ENCODE measurements at places on chromosomes 2 and 18.

DNA sequence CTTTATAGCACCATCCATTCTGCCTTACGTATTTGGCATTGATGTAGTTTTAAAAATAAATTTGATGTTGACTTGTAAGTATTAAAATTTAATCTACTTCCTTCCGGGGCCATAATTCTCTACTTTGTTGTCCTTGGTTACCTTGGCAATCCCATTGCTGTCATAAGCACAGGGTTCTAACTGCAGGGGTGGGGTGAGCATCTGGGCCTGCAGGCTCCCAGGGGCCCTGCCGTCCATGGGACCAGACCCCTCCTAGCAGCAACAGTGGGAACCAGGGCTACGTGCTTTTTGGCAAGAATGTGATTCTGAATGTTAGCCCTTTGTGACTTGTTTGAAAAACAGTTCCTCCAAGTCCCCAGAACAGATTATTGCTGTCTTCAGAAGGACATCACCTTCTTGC lies 4.9 kb downstream of the ASAP2 start:
- DNase-seq, result no peak

- DNase-seq, result no peak
Measured at GRCh38 chr2:60095202-60095815, 458.1 kb downstream of the BCL11A start.

- no peak for DNase-seq
Measured at GRCh38 chr2:63837036-63837594, 4.6 kb upstream of the UGP2 start.

DNA sequence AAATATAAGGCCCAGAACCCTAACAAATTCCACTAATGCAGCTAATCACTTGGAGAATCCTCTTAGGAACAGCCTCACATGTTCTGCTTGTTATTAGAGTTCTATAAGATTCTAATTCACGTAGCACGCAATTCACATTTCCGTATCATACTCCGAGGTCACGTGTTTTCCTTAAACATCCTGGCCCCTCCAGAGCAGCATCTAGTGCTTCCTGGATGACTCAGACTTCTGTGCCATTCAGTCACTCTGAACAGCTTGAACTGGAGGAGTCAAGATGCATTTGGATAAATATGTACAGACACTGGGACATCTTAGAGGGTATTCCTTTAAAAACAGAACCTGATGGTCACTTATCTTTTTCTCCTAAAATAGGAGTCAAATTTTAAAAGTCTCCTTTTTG lies 156.5 kb downstream of the MYO5B start:
- no peak for DNase-seq

DNA sequence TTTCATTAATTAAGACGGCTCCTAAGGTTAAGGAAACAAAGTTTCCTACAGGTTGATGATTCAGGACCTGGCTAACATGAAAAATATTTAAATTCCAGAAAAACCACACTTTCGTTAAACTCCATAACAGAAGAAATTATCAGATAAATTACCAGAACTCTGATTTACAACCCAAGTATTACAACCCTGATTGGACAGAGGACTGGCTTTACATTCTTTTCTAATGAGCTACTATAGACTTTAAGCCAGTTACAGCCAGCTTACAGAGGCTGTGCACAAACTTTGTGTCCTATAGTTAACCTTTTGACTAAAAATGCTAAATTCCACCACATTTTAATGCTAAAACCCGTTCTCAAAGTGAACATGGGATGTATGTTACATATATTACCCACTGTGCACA lies 458.6 kb downstream of the KCNJ3 start:
- DNase-seq, result no peak

GRCh38 chr2:9288681-9289338 lies 82.2 kb downstream of the ASAP2 start:
- DNase-seq, result no peak

DNA sequence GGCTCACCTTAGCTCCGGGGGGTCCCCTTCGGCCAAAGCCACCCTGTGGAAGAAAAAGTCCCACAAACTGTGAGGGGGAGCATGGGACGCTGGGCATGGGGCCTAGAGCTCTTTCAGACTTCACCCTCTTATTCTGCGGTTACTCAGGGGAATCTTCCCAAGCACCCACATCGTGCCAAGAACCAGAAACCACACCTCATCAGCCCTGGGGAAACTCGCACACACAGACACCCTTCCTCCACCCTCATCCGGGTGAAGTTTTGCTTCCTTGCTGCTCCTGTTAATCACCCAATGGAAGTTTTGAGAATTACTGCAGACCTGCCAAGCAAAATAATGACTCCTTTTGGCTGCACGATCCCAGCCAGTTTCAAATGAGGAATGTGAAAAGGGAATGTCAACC lies 59.1 kb downstream of the COL6A3 start:
- DNase-seq, result no peak

DNA sequence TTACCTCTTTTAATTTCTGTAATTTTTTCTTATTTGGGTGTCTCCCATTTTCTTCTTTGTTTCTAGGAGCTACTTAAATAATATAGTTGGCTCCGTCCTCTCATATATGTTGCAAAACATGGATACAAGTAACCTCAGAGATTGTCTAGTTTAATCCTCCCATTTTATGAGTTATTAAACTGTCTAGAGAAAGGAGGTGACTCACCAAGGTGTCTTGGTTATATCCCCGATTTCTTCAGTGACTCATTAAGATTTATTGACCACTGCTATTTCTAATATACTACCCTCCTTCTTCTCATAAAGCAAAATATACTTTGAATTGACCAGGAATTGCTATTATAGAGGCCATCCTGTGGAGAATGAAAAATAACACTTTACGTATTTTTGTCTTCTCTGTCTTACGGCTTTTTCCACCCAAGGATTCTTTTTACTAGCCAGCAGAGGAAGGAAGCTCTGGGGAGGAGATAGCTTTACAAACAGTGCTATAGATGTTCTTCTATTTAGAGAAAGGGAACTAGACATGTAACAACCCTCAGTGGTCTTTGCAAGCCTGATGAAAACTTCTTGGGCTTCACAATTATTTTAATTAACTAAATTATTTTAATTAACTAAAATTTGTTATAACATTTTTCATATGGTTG lies 300.4 kb upstream of the TNP1 start:
- DNase-seq, result no peak

- no peak for DNase-seq
Measured at GRCh38 chr2:236161082-236161462, 7.1 kb downstream of the GBX2 start.

GRCh38 chr18:23494992-23495391 lies 8.3 kb upstream of the RMC1 start:
- DNase-seq, result no peak

Data from effector memory CD4-positive, alpha-beta T cell (primary cell).